ENCODE measurements at places on chromosomes 3 and 15.
A peak's percentile ranks its signal among the peaks of the same experiment; 100 is the strongest.

GRCh38 chr15:70502529-70502928 lies 260.8 kb downstream of the UACA start:
- DNase-seq = no peak

- peak; percentile 65 for DNase-seq
These were observed 54.5 kb downstream of the ST3GAL6 start for GRCh38 chr3:98817547-98818041.

DNA sequence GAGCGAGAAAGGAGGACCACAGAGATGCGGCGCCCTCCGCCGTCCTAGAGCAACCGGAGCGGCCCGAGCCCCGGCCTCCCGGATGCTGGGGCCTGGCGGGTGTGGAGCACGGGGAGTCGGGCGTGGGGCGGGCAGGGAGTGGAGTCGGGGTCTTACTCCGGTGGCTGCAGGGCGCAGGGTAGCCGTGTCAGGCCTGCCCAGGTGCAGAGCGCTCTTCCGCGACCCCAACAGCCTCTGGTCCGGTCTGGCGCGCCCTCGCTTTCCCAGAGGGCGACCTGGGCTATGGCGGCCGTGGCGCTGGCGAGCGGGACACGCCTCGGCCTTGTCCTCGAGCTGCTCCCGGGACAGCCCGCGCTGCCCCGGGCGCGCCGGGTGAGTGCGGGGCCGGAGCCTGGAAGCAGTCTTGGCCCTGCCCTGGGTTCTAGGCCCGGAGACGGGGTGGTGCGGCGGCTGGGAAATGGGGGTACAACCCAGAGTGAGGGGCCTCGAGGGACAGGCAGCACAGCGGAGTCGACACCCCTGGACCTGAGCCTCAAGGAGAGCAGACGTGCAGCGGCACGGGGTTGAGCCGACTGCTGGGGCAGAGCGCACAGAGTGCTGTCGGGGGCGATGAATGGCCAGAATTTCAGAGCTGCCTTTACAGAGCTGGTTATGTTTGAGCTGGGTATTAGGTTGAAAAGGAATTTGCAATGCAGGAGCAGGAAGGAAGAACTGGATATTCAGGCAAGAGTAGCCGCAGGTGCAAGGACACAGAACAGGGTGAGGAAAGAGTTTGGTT lies at the start of gene ZNF662:
Gene ZNF662, plus strand, starts transcription at position 73 of the 778 bp plus-strand sequence. CDS start 1,973 bp downstream, outside the sequence.
- DNase-seq = peak; percentile 51

- DNase-seq = no peak
These were observed 19.5 kb downstream of the BCL6 start for GRCh38 chr3:187725653-187726370.

DNA sequence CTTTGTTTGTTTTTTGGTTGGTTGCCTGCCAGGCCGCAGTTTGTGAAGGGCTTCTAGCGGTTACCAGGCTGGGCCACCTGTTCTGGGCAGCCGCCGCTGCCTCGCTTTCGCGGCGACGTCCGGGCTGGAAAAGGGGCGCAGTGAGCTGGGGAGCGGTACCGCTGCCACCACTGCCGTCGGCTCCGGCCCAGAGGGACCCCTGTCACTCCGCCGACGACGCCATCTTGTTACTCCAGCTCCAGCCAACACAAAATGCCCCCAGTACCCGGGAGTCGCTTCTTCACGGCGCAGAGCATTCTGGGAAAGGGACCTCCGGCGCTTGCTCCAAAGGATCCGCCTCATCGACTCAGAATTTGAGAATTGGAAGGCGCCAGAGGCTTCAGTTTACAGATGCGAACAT lies 238.8 kb downstream of the CDIN1 start:
- DNase-seq = no peak

GRCh38 chr3:171646357-171647133 lies 163.7 kb downstream of the PLD1 start:
- DNase-seq = peak; percentile 69

- no peak for DNase-seq
These were observed 902 bp downstream of the P2RY13 start for GRCh38 chr3:151328298-151328995.

DNA sequence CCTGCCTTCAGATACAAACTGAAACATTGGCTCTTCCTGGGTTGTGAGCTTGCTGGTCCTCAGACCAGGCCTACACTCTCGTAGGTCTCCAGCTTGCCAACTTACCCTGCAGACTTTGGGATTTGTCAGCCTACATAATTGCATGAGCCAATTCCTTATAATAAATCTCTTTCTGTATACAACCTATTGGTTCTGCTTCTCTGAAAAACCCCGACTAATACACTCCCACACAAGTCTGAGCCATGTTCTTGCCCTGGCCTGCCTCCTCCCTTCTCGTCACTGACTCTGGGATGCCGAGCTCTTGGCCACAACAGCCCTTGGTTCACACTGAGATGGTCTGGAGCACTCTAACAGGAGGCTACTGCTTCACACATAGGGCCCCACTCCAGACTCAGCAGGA lies 9.5 kb downstream of the CYP19A1 start:
- DNase-seq = no peak

DNA sequence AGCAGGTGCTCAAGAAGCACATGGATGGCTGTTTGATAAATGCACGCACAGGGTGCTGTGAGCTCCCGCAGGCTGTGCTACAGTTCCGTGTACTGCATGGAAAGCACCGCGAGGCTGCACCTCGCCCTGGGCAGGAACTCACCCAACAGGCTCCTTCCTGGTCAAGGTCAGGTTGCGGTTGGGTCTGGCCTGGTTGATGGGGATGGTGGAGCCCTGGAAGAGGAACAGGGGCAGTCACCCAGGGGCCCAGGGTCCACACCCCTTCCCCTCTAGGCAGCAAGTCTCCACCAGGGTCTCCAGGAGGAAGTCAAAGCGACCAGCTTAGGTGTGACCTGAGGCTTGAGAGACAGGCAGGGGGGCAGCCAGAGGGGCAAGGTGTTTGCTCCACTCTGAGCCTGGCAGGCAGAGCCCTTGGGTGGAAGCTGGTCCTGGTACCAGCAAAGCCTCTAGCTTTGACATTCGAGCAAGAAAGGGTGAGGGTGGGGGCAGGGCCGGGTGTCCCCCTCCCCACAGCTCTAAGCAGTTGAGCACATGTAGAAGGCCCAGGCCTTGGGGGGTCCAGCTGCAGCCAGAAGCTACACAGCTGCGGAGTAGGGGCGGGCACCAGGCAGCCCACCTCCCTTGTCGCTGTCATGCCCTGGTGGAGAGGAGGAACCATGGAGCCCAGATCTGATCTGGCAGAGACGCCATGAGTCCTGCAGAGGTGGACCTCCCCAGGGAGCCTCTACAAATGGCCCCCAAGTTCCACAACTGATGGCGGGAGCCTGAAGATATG lies 46.3 kb upstream of the SLC41A3 start:
- no peak for DNase-seq

- DNase-seq = no peak
These were observed 5.3 kb downstream of the EIF5A2 start for GRCh38 chr3:170903123-170903522.

DNA sequence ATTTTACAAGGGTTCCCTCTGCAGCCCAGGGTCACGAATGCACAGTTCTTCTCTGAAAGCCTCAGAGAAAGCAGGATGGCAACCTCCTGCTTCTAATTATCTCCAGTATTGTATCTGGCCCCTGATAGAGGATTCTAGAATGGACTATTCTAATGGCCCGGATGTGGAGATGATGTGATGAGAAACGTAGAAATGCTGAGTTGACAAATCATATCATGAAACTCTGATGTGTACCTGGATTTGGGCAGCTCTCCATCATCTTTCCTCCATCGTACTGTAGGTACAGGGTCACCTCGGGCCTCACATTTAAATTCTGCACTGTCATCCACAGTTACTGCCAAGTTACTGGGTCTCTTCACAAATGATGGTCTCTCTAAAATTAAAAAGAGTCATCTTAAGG lies 1050.8 kb downstream of the ROBO1 start:
- DNase-seq = no peak

DNA sequence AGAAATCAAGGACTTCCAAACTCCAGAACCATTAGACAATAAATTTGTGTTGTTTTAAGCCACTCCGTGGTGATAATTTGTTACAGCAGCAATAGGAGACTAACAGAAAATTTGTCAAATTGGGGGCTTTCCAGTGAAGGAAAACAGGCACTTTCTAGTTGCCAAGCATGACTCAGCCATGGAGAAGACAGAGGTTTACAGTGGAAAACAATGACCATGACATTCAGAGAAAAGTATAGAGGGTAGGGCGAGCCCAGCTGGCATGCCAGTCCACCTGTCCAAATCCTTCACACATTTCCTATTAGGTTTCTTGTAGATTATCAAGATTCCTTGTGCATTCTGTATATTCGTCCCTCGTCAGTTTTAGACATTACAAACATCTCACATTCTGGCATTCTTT lies 24.9 kb downstream of the SLCO2A1 start:
- no peak for DNase-seq

- DNase-seq = peak; percentile 40
These were observed 14.5 kb upstream of the IL16 start for GRCh38 chr15:81182031-81182755.

DNA sequence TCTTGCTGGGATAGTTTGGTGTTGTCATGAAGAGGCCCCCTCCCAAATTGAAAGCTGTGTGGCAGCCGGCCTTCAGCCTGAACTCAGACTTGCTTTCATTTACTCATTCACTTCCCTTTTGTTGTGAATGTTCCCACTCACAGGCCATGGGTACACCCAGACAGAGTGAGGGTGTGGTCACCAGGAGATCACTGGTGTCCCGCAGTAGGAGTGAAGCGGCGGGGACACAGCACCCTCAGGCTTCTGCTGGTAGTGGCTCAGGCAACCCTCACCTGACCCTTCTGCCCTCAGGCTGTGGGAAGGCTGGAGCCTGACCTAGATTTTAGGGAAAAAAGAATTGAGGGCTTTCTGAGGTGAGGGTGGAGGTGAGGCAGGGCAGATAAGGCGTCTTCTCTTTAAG lies 244.4 kb downstream of the SOX2 start:
- no peak for DNase-seq

GRCh38 chr3:117631781-117632180 lies 922.2 kb downstream of the TUSC7 start:
- DNase-seq = no peak

GRCh38 chr3:195714380-195715011 lies 6.3 kb upstream of the MUC20 start:
- no peak for DNase-seq

GRCh38 chr15:39850436-39850835 lies 67.8 kb upstream of the FSIP1 start:
- DNase-seq = no peak

- no peak for DNase-seq
These were observed 175.6 kb downstream of the GREM1 start for GRCh38 chr15:32893421-32893820.

GRCh38 chr3:132405609-132406299 lies 11.5 kb upstream of the DNAJC13 start:
- no peak for DNase-seq

DNA sequence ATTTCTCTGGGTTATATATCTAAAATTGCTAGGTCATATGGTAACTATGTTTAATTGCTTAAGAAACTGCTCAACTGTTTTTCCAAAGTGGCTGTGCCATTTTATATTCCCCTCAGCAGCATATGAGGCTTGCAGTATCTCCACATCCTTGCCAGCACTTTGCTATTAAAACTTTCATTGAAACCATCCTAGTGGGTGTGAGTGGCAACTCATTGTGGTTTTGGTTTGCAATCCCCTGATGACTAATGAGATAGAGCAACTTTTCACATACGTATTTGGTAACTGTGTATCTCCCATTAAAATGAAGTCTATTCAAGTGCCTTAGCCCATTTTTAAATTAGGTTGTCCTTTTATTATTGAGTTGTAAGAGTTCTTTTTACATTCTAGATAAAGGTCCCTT lies 17.3 kb downstream of the KPNA1 start:
- DNase-seq = no peak

DNA sequence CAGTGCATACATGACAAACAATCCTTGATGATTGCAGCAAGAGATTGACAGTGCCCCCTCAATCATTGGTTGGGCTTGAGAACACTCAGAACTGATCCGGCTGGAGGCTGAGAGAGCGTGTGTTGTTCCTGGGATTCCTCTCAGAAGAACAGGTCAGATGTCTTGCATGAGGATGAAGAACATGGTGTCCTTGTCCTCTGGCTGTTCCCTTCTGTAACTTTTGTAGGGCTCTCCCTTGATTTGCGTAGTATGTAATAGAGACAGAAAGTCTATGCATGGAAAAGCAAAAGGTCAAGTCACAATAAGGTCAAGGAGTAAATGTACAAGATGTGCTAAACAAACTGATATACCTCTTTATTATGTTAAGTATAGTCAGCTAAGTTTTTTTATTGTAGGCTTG lies 8.2 kb downstream of the CHST2 start:
- no peak for DNase-seq

DNA sequence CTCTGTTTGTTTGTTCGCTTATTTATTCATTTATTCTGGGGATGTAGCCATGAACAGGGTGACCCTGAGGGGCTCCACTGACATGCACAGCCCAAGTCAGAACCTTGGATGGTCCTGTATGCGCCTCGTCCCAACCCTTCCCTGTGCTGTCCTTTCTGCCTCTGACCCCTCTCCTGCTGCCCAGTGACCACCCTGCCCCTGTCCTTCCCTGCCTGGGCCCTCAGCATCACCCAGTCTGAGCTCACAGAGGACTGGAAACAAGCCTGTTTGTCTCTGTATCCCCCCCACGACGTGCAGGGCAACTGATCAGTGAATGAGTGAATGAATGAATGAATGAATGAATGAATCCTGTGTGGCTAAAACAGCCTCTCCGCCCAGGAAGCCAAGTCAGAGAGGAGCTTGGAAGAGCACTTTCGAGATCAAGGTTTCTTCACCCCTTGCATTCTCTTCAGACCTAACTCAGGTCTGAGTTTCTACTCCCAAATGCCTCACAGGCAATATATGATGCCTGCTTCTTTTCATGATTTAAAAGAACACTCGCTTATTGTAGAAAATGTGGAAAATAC lies 157.7 kb downstream of the SMAD6 start:
- no peak for DNase-seq

- no peak for DNase-seq
These were observed 162.2 kb downstream of the LPP start for GRCh38 chr3:188316021-188316722.

- DNase-seq = no peak
These were observed 342.6 kb upstream of the TPRG1 start for GRCh38 chr3:188829130-188829529.

DNA sequence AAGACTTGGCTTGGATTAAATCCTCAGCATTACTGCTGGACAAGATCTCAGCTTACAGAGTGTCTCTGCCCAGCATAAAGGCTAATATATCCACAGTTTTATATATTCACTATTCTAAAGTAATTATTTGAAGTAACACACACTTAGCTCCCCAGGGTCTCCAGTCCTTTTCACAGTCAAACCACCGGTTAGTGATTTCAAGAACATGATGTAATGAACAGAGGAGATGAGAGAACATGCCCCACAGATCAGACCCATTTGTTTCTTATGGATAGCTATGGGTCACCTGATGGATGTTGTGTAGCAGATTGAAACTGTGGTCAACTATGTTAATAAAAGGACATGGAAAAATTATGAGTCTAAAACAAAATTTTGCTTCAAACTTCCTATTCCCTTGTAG lies 44.8 kb upstream of the MRPL3 start:
- no peak for DNase-seq

GRCh38 chr15:65598468-65598867 lies 12.5 kb downstream of the INTS14 start:
- DNase-seq = no peak

- peak; percentile 32 for DNase-seq
These were observed 24.6 kb upstream of the RSL24D1 start for GRCh38 chr15:55221090-55222011.

- no peak for DNase-seq
These were observed 273.2 kb upstream of the GADL1 start for GRCh38 chr3:31167666-31168065.
